ENCODE measurements at places on chromosomes 13 and 19.

- DNase-seq = no peak
Observed at GRCh38 chr19:32862741-32863140, 6.8 kb downstream of the SLC7A9 start.

DNA sequence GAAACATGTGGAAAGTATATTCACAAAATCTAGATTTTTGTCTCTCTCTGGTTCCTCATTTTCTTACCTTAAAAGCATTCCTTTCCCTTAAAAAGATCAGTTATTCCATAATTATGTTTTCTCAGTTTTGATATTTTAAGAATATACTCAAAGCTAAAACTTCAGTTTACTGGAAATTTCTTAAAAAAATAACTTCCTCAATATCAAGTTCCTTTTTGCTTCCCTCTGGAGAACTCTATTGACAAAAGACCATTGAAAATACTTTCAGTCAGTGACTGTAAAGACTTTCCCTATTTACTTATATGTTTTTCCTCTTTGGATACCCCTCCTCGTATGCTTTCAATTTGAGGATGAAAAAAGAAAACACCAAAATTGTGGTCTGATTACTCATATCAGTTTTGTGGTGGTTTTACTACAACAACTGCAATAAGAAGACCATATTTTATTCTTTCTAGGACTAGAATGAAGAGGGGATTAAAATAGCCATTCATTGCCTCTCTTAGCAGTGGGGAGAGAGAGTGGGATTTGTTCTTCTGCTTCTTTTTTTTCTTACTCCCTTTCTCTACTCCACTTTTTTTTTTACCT, 113.2 kb downstream of the ESD start:
- DNase-seq = no peak

DNA sequence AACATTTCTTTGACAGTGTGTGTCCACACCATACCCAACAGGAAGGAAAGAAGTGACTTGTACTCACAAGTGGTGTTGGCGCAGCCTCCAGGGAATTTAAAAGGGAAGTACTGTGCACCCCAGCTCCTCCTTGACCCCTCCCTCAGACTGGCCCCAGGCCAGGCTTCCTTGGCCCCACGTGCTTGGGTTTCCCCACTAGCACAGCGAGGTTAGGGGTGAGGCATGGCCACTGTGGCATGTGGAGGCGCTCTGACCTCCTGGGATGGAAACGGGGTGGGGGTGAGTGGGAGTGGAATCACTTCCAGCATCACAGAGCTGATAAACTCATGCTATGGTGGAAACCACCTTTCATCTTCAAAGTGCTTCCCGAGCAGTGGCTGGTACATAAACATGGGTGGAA, 168.6 kb downstream of the ZNF536 start:
- DNase-seq = no peak

DNA sequence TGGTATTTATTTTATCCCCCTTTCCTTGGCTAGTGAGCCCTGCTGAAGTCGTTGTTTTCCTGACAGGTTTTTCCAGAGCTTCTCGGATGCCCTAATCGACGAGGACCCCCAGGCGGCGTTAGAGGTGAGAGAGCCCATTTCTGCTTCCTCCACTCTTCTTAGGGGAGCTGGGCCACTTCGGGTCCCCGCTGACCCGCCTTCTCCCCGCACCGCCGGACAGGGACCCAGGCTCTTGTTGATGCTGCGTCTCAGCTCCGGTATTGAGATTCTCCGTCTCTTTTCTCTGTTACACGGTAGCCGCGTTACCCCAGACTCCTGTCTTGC, 306 bp downstream of the SUGT1 start:
- DNase-seq = no peak

DNA sequence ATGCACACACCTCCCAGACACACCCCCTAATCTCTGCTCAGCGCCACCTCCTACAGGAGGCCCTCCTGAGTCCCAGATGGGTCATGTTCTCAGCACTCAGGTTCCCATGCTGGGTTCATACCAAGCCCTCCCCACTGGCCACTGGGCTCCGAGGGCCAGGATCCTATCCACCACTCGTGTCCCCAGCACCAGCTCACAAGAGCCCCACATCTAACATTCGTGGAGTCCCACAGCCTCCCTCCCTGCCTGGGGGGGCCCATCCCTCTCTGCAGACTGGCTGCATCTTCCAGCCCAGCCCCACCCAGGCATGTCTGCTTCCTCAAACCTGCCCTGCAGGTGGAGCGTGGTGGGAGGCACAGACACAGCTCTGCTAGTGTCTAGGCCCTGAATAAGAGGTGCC, 227.4 kb downstream of the TUBA3C start:
- no peak for DNase-seq

GRCh38 chr13:98890186-98890585, 87.7 kb downstream of the DOCK9 start:
- DNase-seq = no peak

GRCh38 chr19:50365434-50366306, at the start of gene NAPSA:
NAPSA (minus strand) TSS chr19:50365639; CDS start chr19:50365621, 18 bp downstream.
- no peak for DNase-seq

GRCh38 chr19:5136073-5136855, 167.4 kb downstream of the KDM4B start:
- DNase-seq = no peak

Data from G401 (cell line).